Epithelial cell of proximal tubule (primary cell): ENCODE measurements at places on chromosomes 6 and 20. TPM values are rescaled to one million over a fixed set of nuclear protein-coding genes. Genes with fewer than 3 reads are reported as not detected.

DUSP22 gene
- total RNA-seq = 25.3 and 30.5 TPM in 2 replicates

RAET1E gene
- not detected in 2 replicates for total RNA-seq

PLCG1 gene
- 57.9 and 87.5 TPM in 2 replicates for total RNA-seq

SEL1L2 gene
- total RNA-seq = not detected in 2 replicates

EFCAB8 gene
- total RNA-seq = not detected in 2 replicates

CDH22 gene
- not detected in 2 replicates for total RNA-seq

FRS3 gene
- 2.0 and 6.1 TPM in 2 replicates for total RNA-seq

NR2E1 gene
- not detected in 2 replicates for total RNA-seq

CLVS2 gene
- total RNA-seq = not detected in 2 replicates

SNRPB gene
- total RNA-seq = 541 and 1,065 TPM in 2 replicates

ZFP57 gene
- total RNA-seq = 0.12 and 1.4 TPM in 2 replicates

GLP1R gene
- total RNA-seq = 0.07 TPM in 1 of 2 replicates, not detected in the other

SLC13A3 gene
- total RNA-seq = 1.2 and 1.6 TPM in 2 replicates

HLA-DOB gene
- total RNA-seq = 0.58 TPM in 1 of 2 replicates, not detected in the other

TTK gene
- 41.5 and 44.7 TPM in 2 replicates for total RNA-seq

LRRC1 gene
- 8.5 and 9.3 TPM in 2 replicates for total RNA-seq

ZBTB46 gene
- 0.58 and 0.72 TPM in 2 replicates for total RNA-seq

PGBD1 gene
- 5.2 and 7.1 TPM in 2 replicates for total RNA-seq

PROKR2 gene
- total RNA-seq = not detected in 2 replicates

PHF3 gene
- 20.2 and 27.9 TPM in 2 replicates for total RNA-seq

SFTA2 gene
- 8.2 and 8.7 TPM in 2 replicates for total RNA-seq

PAX1 gene
- total RNA-seq = not detected in 2 replicates

CYP39A1 gene
- 1.3 and 1.7 TPM in 2 replicates for total RNA-seq

SLC17A9 gene
- total RNA-seq = 17.4 and 19.5 TPM in 2 replicates

SLC22A16 gene
- total RNA-seq = 0.14 TPM in 1 of 2 replicates, not detected in the other

ECT2L gene
- total RNA-seq = not detected in 2 replicates

C20orf202 gene
- not detected in 2 replicates for total RNA-seq

NKX2-2 gene
- not detected in 2 replicates for total RNA-seq

MAP7 gene
- total RNA-seq = 12.9 and 16.1 TPM in 2 replicates

COL20A1 gene
- total RNA-seq = not detected in 2 replicates

RHAG gene
- not detected in 2 replicates for total RNA-seq

ZC3H12D gene
- 0.07 and 0.17 TPM in 2 replicates for total RNA-seq
